ENCODE measurements at places on chromosomes 16 and 17. TPM values are rescaled to one million over a fixed set of nuclear protein-coding genes. Genes with fewer than 3 reads are reported as not detected.
A peak's percentile ranks its signal among the peaks of the same experiment; 100 is the strongest.

CHRNE gene
- not detected for total RNA-seq

- DNase-seq, result no peak
Measured at GRCh38 chr17:38317081-38317480, 20.1 kb downstream of the MRPL45 start.

- DNase-seq, result peak; percentile 44
Measured at GRCh38 chr17:31096106-31096436, 1.3 kb downstream of the NF1 start.

SKAP1 gene
- total RNA-seq, result 6.8 TPM

DNA sequence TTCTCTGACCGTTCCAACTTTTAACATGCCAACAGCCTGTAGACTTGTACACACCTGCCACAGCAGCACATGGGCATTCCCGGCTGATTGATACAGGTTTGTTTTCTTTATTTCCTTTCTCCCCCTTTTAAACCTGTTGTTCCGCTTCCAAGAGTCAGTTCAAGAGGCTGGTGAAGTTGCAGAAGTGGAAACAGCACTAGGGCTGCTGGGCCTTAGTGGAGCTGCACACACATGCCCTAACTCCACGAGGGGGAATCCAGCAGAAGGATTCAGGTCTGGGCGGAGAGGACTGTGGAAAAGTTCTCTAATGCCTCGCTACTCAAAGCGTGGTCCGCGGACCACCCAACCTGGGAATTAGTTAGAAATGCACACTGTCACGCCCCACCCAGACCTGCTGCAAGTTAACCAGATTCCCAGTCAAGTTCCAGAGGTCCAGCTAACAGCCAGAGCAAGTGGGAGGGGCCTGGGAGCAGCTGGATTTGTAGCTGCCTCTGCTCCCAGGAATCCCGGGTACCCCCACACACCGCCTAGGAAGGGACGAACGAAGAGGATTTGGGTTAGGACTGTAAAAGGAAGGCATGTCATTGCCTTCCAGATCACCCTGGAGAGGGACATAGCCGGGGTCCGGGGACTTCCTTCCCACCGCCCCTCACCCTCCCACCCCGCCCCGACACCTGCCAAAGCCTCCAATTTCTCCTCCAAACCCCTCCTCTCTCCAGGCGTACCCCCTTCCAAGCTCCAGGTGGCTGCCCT lies 542 bp downstream of the SLC39A11 start:
- no peak for DNase-seq

SKA2 gene
- 622 TPM for total RNA-seq

GRCh38 chr17:75856062-75856756 lies 1.1 kb upstream of the WBP2 start:
- DNase-seq, result peak; percentile 66

Data from SJSA1 (cell line).